ENCODE measurements at places on chromosomes 6 and 20.
A peak's percentile ranks its signal among the peaks of the same experiment; 100 is the strongest.

- DNase-seq = no peak
Observed at GRCh38 chr20:38192323-38192885, 27.3 kb upstream of the TGM2 start.

- DNase-seq = peak; percentile 93
Observed at GRCh38 chr6:152983637-152984512, 1.0 kb upstream of the FBXO5 start.

DNA sequence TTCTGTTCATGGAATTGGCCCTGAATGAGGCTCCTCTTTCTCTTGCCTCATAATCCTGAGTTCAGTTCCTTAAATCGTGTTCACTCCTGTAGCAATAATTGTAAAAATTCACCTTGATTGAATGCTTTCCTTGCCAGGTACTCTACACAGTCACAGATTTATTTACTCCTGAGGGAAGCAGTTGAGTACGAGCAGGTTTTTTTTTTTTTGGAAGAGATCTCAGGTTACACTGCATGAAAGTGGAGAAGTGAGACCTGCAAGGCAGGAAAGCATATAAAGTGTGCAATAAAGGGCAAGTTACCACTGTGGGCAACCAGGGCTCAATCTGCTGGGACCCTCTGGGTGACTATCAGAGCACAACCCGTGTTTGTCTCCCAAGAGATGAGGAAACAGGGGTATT, 93.0 kb upstream of the DOK5 start:
- DNase-seq = no peak

DNA sequence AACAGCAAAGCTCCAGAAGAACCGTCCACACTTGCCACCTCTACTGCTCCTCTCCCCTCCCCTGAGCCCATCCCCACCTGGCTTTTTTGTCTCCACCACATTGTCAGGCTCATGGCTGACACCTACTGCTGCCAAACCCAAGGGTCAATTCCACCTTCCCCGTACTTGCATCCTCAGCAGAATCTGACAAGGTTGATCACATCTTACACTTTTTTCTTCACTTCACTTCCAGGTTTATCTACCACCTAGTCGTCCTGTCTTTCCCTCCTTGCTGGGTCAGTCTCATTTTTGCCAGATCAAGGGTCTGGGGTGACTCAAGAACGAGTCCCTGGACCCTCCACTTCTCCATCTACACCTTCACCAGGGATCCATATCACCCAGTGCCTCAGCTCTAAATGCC, 3.1 kb downstream of the AURKA start:
- no peak for DNase-seq

- no peak for DNase-seq
Observed at GRCh38 chr20:52434041-52434425, 242.5 kb upstream of the ZFP64 start.

DNA sequence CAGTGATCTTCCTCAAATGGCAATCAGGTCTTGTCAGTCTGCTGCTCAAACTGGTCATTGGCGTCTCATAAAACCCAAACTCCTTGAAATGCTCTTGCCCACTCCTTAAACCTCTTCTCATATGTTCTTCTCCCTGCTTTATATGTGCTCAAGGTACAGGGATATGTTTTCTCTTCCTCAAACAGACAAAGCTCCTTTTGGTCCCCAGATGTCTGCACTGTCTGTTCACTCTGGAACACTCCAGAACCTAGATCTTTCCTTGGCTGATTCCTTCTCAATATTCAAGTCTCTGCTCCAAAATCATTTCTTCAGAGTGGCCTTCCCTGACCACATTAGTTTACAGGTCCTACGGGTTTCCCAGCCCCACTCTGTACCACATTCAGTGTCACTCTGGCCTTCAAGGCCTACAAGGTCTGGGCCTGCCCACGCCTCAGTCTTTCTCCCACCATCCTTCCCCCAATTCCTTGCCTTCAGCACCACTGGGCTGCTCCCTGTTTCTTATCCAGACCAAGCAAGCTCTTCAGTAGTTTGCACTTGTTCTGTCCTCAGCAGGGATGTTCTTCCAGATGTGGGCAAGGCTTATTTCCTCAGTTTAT, 9.0 kb downstream of the THEMIS start:
- DNase-seq = no peak

DNA sequence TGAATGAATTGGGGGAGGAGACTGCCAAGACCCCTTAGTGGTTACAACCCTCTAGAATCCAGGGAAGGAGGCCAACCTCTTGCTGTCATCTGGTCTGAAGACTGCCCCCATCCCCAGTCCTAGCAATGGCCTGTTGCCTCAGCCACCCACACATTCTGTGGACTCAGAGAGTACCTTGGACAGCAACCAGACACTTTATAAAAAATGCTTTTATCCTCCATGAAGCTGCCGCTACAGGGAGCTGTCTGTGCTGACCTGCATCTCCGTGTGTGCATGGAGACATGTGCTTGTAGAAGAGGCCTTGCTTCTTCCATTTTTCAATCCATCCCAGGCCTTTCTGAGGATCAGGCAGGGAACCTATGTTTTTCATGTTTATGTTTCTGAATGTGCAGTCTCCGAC, 15.2 kb downstream of the CDH22 start:
- no peak for DNase-seq

DNA sequence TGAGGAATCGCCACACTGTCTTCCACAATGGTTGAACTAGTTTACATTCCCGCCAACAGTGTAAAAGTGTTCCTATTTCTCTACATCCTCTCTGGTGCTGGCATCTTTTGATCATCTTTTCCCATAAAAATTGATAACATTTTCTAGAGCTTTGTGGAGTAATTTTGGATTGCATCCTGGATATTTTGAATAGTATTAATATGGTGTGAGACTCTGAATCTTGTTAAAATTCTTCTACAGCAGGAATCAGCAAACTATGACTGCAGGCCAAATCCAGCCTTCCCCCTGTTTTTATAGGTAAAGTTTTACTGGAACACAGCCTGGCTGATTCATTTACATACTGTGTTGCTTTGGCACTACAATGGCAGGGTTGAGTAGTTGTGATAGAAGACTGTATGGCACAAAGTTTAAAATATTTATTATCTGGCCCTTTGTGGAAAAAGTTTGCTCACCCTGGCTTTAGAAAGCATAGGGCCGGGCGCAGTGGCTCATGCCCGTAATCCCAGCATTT, 15.0 kb upstream of the RNF8 start:
- no peak for DNase-seq

GRCh38 chr6:63643862-63644261, 8.3 kb downstream of the PHF3 start:
- DNase-seq = no peak

DNA sequence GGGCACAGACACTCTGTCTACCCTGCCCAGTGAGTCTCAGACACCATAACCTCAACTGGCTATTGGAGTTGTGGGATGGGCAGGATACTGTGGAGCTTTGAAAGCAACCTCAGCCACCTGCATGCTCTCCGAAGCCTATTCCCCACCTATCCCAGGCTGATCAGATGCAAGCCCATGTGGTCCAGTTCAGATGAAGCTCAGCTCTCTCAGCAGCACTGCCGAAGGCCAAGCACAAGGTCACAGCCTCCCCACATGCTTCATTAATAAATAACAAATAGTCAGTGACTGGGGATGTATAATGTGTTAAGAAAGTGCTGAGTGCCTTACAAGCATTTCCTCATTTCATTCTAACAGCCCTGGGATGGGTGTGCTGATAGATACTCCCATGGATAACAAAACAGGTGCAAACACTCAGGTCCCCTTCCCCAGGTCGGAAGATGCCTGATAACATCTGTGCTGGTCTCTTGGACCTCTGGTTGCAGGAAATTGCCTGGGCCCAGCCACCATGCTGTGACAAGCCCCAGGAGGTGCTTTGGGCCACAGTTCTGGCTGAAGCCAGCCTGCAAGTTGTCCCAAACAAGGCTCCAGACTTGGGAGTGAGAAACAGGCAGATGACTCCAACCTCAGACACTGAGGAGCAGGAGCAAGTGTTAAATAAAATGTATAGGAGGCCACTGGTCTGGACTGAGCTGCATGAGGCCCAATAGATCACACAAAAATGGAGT, 3.7 kb downstream of the ACSS1 start:
- DNase-seq = no peak

GRCh38 chr20:34468951-34469350, 47.3 kb upstream of the DYNLRB1 start:
- no peak for DNase-seq

GRCh38 chr6:1587546-1587945, 22.2 kb upstream of the FOXC1 start:
- DNase-seq = no peak
